Stimulated activated CD8-positive, alpha-beta memory T cell treated with anti-CD3 and anti-CD28 coated beads, Interleukin-15, amount 100 ng/mL, for 48 hours (primary cell): ENCODE measurements at places on chromosomes 2 and 18.

DNA sequence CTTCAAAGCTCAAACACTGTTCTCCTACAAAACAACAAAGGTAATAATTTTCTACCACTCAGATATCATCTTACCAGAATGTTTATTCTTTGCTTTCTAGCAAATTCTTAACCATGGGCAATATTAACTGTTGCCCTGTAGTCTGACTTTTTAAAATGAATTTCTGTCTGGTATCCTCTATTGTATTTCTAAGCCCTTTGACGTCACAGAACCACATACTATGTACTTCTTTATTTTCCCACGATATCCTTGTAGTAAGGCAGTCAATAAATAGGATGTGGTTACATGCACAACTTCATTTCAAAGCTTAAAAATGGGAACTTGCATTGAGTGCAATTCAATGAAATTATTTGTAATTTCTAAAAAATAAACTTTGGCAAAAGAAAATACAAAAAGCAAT lies 58.7 kb downstream of the THADA start:
- DNase-seq, result no peak

DNA sequence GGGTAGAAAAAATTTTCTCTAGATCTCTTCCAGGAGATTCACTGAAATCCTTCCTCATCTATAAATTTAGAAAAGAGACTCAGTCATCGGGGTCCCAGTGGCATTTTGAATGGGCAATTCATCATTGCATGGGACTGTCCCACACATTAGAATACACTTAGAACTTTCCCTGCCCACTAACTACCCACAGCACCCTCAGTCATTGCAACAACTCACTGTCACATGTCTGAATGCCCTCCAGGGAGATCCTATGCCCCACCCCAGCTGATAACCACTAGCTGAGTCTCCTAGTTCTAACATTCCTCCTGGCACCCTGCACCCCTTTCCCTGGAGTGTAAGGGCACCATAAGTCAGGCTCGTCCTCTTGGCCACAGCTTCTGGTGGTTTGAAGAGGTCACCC lies 89.6 kb downstream of the INSIG2 start:
- no peak for DNase-seq

- DNase-seq, result no peak
Observed at GRCh38 chr18:76494231-76495005, 624 bp downstream of the ZNF516 start.

DNA sequence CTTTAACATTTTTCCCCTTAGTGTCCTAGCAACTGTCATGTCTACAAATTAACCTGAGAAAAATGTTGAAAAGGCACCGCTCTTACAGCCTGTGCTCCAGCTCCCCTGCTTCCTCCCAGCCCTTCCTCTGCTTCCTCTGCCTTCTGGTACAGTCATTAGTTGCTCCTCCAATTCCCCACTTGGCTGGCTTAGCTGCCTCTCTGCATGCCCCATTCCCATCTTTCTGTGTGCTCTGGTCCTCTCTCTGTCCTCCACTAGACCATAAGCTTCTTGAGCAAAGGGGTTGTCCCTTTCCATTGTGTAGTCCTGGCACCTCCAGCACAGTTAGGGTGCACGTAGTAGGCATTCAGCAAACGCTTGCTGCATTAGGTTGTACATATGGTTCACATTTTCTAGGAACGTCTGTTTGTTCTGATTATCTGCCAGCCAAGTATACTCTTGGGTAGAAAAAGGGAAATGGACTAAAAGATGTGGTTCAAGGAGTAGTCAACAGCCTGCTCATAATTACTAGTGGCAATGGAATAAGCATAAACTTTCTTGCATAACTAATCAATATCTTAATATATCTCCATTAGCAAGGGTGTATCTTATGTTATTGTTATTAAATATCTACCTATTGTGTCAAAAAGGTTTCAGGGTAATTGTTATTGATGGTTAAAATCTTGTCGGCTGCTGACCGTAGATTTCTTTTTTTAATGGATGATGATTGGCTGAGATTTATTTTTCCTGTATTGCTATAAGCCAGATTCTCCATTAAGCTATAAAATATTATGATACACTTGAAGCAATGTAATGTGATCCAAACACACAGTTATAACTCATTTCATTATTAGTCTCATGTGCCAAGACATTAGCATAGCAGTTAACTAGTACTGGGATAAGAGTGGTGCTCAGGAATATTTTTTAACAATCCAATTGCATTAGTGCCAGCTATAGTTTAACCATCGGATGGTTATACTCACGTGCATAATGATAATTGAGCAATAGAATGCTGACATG lies 340.1 kb downstream of the SLC4A3 start:
- DNase-seq, result no peak

DNA sequence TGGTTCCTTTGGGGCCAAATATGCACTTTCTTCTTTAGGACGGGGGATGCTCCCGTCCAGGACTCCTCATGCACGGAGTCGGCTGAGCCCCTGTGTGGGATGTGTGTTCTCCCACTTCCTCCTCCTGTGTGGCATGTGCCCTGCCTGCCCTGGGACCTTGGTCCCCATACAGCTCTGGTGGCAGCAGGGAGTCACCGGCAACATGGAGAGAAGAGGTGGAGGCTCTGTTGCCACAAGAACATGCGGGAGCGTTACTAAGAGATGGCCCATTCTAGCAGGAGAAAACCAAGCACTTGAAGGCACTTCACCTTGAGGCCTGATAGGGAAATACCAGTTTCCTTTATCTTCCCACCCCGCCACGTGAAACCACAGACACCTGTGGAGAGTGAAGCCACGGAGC lies 98.0 kb downstream of the DDX1 start:
- no peak for DNase-seq

DNA sequence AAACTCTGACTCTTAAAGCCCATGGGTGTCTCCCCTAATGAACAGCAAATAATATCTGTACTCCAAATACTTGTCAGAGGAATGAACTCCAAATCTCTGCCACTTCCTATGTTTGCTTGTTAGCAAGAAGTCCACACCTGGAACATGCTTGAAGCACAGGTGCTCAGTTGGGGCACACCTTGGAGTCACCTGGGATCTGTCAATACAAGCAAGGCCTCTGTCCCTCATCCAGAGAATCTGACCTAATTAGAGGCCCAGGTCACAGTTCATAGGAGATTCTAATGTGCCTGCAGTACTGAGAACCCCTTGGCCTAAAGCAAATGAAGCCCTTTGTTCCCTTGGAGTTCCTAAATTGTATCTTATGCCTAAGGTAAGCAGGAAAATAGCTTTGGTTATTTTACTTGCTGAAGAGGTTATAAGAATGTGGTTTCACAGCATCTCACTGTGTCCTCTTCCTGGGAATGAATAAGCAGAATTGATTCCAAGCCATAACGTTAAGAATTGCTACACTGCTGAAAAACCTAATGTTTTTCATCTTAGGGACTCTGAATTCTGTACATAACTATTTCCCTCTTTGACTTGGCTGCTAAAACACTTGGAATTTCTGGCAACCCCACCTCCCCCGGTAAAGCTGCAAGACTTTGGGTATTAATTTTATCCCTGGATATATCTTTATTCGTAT lies 113.4 kb downstream of the PIEZO2 start:
- no peak for DNase-seq

DNA sequence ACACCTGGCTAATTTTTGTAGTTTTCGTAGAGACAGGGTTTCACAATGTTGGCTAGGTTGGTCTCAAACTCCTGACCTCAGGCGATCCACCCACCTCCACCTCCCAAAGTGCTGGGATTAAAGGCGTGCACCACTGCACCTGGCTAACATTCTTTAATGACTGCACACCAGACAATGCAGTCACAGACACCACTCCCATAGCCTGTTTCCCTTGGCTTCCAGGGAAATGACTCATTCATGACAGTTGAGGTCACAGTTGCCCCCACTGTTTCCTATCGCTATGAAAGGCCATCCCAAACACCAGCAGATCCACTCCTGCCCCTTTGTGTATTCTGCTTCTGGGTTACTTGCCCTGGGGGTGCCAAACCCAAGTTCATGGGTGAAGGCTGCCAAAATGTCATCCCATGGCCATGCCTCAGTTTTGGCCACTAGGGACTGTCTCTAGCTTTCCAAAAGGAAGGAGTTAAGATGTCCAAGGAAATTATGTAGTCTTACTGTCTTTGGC lies 8.7 kb downstream of the CHMP1B start:
- DNase-seq, result no peak

GRCh38 chr2:8675543-8675942 lies 6.3 kb upstream of the ID2 start:
- no peak for DNase-seq

DNA sequence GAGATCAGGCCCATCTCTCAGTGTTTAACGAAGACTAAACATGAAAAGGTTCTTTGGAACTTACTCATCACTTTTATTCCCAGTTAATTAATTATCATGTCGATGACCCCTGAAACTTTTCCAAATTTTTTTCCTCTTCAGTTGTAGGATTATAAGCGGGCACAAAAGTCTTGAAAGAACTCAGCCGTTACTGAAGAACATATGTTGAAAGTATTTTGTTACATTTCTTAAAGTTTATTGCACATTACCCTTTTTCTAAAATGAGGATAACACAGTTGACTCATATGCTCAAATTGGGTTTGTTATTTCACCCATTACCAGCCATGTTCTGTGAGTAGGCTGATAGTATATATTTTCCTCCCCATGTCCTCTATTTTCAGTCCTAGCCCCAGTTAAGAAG lies 75.9 kb upstream of the COL3A1 start:
- no peak for DNase-seq

- DNase-seq, result no peak
Observed at GRCh38 chr18:79712206-79712857, 32.7 kb downstream of the CTDP1 start.

- no peak for DNase-seq
Observed at GRCh38 chr2:39646267-39646666, 19.4 kb upstream of the TMEM178A start.

DNA sequence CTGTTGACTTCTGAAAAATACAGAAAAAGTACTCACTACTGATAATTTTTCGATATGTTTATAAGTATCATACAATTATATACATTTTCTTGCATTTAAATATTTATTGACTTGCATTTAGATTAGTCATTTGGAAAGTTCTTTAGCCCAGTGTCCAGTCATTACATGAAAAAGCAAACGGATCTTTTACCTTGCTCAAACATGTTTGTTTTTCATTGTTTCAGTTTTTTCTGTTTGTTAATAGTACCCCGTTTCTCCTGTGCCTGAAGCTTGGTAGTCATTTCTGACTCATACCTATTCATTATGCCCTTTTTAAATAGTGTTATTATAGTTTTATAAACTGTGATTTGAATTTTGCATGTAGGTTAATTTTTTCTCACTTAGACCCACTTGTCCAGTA lies 28.1 kb downstream of the CEP192 start:
- DNase-seq, result no peak
